Kidney glomerular epithelial cell (primary cell): ENCODE measurements at places on chromosomes 11 and 22.

GRCh38 chr22:22380098-22381030 is 128.2 kb downstream of the ZNF280B start:
- DNase-seq, result no peak

GRCh38 chr11:36240801-36241200 is 48.4 kb downstream of the COMMD9 start:
- DNase-seq, result no peak

DNA sequence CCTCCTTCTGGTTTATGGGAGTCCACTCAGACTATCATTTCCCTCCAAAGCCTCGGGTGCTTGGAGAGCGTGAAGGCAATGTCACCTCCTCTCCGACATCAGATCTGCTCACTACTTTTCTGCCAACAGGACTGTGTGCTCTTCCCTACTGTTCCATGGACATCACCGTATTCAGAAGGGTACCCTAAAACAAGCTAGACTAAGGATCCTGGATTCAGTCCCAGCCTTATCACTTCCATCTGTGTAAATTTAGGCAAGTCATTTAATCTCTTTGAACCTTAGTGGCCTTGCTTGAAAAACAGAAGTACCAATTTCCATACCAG is 78.2 kb downstream of the KCNC1 start:
- DNase-seq, result no peak

- DNase-seq, result no peak
Measured at GRCh38 chr11:19561011-19561410, 151.6 kb upstream of the NAV2 start.

DNA sequence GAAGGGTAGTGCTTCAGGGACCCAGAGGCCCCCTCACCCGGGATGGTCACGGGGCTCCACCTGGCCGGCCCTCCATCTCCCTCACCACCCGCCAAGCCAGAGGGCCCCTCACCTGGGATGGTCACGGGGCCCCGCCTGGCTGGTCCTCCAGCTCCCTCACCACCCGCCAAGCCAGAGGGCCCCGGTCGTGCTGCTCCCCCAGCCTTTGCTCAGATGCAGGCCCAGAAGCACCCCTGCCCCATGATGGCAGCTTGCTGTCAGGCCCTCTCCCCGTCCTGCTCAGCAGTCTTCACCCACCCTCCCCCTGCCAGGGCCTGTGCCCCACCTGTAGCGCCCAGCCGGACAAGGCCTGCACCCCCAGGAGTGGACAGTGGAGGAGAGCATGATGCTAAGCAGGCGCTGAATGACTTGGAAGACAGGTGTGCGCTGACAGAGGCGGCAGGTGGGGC is 7.3 kb downstream of the DENND6B start:
- no peak for DNase-seq

- no peak for DNase-seq
Measured at GRCh38 chr11:64660706-64661105, 62.3 kb downstream of the NRXN2 start.

- no peak for DNase-seq
Measured at GRCh38 chr22:36493690-36494110, 12.3 kb upstream of the TXN2 start.

DNA sequence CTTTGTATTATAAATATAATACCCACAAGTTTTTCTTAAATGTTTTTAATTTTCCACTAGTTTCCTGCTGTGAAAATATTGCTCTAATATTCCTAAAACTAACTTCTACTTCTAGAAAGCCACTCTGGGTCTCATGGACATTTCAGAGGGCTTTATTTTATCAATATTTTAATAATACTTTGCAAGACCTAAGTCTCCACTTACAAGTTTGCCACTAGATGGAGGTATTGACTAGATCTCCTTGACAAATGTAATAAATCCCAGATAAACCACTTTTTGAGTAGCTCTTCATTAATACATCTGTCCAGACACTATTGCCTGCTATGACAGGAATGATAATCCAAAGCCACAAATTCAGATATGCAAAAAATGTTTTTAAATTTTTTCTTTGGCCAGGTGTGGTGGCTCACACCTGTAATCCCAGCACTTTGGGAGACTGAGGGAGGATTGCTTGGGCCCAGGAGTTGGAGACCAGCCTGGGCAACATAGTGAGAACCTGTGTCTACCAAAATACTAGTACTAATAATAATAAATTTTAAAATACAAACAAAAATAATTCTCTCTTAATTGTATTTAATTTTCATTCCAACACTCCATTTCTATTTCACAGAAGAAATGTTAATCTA is 3.5 kb upstream of the ACAT1 start:
- peak; percentile 56 for DNase-seq

DNA sequence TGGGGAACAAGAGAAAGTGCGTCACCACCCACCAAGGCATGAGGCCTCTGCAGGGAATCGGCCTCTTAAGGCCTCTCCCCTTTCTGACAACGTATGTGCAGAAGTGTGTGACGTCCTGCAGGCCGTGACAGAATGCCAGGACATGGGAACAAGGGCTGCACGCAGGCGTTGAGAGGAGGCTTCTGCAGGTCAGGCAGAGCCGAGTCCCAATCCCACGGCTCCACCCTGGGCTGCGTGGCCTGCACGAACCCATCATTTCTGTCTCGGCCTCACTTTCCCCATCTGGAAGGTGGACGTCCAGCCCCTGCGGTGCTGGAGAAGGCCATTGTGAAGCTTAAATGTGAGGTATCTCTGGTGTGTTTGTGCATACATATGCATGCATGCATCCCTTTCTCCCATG is 61.8 kb downstream of the SHANK2 start:
- no peak for DNase-seq

GRCh38 chr11:26834601-26835000 is 112.7 kb upstream of the SLC5A12 start:
- no peak for DNase-seq

GRCh38 chr11:75477614-75477935 is 44.6 kb upstream of the KLHL35 start:
- DNase-seq, result no peak

DNA sequence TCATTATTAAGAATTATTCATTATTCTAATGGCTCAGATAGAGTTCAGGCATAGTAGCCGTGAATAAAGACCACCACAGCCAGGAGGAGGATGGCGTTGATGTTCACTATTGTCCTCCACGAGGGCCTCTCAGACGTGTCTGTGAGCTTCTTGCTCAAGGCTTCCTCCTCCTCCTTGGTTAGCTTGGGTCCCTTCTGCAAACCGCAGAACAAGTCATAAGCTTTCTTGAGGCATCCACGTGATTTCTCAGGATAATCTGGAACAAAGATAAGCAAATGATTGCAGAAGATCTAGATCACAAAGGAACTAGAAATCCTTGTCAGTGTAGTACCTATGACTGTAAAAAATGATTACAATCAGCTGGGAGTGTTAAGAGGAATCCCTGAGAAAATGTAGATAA is 13.6 kb upstream of the RFPL2 start:
- no peak for DNase-seq

- no peak for DNase-seq
Measured at GRCh38 chr22:24822471-24822870, 16.5 kb downstream of the SGSM1 start.

- DNase-seq, result no peak
Measured at GRCh38 chr11:36057379-36058042, 113.6 kb downstream of the LDLRAD3 start.

DNA sequence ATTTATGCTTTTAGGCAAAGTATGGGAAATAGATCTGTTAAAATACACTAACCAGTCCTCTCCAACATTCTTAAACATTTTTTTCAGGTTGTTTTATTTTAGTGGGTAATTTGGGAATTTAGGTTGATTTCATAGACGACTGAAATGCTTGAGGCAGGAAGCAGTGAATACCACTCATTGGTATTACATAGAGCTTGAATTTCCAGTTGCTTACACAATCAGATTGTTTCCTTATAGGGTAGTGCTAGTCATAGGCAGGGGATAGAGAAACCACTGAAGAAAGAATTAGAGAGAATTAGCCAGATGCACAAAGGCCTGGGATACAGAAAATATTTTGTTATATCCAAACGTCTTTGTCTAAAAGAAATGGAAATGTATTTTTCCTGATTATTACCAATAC is 23.9 kb upstream of the LYVE1 start:
- peak; percentile 91 for DNase-seq

- DNase-seq, result no peak
Measured at GRCh38 chr11:1511937-1512496, 25.4 kb upstream of the MOB2 start.

DNA sequence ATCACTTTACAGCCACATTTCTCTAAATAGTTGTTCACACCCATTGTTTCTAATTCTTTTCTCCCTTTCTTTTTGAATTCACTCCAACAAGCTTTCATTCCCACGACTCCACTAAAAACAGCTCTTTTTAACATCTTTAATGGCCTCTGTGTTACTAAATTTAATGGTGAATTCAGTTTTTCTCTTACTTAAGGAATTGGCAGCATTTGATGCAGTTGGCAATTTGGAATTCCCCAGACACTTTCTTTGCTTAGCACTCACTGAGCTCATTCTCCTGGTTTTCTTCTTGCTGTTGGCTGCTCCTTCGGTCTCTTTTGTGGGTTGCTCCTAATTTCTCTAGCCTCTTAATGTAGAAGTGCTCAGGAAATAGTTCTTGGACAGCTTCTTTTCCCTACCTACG is 40.5 kb upstream of the OR9Q1 start:
- DNase-seq, result no peak

- DNase-seq, result no peak
Measured at GRCh38 chr22:28143241-28143865, 224.3 kb upstream of the PITPNB start.
